Erythroblast (primary cell): ENCODE measurements at places on chromosomes 2 and 18.
A peak's percentile ranks its signal among the peaks of the same experiment; 100 is the strongest.

GRCh38 chr2:71277147-71277475 is 50.2 kb upstream of the PAIP2B start:
- no peak for DNase-seq

DNA sequence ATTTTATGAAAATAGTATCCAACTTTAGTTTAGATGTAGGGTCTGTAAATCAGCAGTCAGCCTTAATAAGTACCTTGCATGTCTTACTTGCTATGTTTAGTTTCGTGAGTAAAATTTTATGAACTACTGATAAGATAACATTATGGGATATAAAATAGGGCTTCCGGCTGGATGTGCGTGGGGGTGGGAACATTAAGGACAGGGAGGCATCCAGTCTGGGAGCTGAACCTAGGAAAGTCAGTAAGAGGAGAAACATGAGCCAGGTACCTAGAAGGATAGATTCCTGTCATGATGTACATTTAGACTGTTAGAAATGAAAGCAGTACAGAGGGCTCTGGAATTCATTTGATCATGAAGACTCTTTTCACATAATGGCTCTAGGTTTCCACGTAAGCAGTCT is 12.7 kb upstream of the KCNJ13 start:
- DNase-seq = no peak

- peak; percentile 29 for DNase-seq
Measured at GRCh38 chr2:127674241-127675209, 805 bp downstream of the LIMS2 start.

DNA sequence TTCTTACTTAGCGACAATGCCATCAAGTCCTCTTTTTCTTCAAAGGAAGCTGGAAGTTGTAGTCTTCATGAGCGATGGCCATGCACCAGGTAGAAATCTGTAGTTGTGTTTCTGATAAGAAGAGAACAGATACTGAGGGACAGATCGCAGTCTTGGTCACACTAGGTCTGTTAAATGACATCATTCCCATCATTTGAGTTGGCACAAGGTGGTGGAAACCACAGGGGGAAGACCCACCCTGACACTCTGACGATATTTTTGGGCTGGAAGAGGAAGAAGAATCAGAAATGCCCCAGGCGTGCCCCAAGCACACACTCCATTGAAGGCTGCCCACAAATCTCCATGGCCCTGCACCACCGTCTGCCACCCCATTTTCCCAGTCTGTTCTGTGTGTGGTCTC is 89.0 kb upstream of the BOD1L2 start:
- DNase-seq = no peak

DNA sequence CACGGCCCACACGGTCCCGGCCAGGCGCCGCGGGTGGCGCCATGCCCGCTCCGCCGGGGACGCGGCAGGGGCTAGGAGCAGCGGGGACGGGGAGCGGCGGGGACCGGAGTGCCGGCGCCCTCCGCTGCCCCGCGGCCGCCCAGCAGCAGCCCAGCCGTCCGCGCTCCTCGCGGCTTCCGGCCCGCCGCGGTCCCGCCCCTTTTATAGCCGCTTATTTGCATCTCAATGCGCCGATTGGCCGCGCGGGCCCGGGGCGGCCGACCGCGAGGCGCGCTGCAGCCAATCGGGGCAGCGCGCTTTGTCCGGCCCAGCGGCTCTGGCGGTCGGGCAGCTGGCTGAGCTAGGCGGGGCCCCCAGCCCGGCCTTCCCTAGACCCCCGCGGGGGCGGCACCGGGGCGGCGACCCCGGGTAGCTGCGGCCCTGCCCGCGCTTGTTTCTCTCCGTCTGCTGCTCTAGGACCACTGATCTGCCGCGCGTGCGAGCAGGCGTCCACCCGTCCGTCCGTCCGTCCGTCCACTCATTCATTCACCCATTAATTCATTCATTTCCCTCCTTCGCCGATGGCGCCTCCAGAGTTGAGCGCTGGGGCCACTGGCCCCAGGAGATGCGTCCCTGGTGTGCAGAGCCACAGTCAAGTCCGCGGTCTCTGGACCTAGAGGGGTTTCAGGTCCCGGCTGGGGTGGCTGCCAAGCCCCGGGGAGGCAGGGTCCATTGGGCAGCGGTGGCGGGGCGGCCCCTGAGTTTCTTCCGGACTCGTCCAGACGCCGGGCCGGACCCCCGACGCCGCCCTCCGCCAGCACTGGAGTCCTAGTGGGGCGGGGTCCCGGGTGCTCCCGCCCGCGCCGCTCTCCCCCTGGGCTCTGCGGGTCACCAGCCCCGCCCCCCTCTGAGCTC is at the start of gene HES6:
HES6 (minus strand) TSS at position 176 of the 894 bp plus-strand sequence; CDS start at position 43, 133 bp downstream.
- peak; percentile 96 for DNase-seq

- DNase-seq = no peak
Measured at GRCh38 chr2:119483896-119484718, 40.2 kb downstream of the SCTR start.

DNA sequence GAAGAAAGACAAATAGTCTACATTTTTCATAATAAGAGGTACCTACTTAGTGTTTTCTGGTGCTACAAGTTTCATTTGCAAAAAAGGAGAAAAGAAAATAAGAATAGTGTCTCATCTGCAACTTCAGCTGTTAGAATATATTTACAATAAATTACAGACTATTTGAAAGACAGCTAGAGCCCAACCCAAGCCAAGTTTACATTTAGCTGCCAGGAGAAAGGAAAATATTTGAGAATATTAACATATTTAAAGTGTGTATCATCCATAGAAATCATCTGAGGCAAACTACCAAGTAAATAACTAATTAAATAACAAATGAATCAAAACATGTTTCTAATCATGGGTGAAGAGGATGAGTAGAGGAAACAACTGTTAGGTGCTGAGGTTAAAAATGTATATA is 209.2 kb upstream of the ZSWIM2 start:
- no peak for DNase-seq

GRCh38 chr2:159030674-159031380 is 62.4 kb downstream of the TANC1 start:
- DNase-seq = peak; percentile 28

- no peak for DNase-seq
Measured at GRCh38 chr2:17182399-17182798, 335.8 kb downstream of the RAD51AP2 start.

GRCh38 chr18:62505669-62506494 is 16.9 kb upstream of the ZCCHC2 start:
- DNase-seq = peak; percentile 63

GRCh38 chr2:38315707-38316333 is 61.3 kb downstream of the ATL2 start:
- peak; percentile 78 for DNase-seq

DNA sequence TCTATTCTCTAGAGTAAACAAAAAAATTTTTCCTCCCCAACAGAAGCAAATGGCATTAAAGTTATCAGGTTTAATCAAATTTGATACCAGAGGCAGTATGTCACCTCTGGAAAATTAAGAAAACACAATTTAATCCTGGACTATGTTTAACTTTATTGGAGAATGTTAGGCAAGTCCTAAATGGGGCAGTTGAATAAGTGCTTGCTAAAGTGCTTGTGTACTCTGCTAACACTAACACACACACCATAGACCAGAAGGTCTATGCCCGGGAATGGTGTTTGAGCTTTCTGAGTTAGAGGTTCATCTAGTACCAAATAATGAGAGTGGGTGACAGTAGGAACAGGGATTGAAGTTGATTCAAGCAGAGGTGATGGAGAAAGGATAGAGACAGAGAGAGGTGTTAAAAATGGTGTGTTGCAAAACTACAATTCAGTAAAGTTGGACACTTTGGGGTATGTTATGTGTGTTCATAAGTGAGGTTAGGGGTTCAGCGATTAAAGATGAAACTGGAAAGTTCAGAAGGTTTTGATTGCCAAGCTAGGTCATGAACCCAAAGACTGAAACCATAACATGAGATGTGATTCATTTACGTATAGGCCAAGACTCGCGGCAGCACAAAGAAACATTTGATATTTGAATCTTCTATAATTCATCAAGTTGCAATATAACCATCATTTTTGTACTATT is 40.5 kb upstream of the PEX13 start:
- DNase-seq = no peak

DNA sequence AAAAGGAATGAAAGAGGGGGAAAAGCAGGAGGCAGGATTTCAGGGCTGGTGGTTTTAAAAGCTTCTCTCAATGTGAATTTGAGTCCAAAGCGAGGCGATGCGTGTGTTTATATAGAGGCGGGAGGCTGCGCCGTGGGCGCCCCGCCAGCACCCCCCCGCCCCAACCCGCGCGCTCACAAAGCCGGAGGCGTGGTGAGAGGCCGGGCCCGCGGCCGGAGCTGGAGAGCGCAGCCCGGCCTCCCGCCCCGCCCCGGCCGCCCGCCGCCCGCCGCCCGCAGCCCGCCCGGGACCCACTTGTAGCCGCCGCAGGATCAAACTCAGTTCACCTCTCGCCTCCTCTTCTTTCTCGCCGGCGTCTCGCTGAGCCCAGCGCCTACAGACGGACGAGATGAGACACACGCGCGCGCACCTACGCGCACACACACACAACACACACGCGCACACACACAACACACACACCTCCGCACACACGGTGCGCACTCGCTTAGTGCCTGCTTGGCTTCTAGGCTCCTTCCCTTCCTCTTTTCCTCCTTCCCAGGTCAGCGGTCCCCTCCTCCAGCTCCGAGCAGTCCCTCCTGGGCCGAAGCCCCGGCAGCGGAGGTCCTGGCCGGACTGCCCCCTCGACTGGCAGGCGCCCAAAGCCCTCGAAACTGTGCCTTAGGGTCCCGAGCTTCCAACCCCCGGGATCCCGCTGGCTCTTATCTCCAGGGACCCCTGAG is 1.3 kb upstream of the CYP26B1 start:
- DNase-seq = peak; percentile 34

DNA sequence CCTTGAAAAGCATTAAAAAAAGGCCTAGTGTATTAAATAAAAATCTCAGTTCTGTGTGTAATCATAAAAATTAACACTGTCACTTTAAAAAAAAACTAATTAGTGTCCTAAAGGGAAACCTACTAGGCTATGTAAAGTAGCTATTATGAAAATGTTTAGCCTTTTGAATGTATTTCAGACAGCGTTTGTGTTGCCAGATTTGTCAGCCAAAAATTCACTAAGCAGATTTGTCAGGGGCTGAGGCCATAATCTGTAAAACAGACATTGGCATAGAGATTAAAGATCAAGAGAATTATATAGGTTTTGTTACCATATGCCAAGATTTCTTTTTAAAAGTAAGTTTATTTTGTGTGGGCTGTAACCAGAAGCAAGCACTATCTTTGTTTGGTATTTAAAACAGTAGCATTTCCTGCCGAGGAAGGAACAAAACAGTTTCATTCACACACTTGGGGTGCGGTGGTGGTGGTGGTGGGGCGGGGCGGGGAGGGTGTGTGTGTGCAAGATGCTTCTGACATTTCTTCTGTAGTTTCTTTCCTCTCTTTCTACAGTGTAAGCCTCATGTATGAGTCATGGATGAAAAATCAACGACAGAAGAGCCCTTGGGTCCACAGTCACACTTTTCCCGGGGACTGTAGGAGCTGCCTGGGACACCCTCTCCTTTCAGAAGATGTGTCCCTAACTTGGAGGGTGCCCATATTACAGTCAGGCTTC is 328.5 kb upstream of the FANCL start:
- no peak for DNase-seq

DNA sequence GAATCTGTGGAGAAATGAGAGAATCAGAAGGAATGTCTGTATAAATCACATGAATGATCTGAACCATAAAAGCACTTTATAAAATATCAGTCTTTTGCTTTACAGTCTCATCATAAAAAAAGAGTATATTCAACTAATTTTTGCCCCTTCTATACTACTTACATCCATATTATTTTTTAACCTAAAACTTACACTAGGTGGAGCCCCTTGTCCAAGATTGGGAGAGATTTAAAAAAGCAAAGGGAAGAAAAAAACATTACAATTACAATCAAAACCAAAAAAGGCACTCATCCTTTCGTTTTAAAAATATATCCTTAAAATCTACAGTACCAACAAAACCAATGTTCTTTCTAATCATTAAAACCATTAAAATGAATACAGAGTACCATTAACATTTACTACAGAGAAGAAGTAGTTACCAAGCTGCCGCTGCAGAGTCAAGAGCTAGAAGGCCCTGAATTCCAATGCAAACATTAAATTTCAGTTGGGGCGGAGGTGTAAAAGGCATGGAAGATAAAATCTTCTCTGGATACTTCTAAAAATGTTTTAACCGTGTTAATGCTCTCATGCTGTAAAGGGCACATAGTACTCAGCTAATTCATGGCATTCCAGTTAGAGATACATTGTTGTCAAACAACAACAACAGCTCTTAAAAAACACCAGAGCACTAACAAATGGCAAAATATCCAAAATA is 56.7 kb upstream of the EPB41L3 start:
- DNase-seq = peak; percentile 6

GRCh38 chr18:72376256-72376655 is 167.9 kb downstream of the CBLN2 start:
- no peak for DNase-seq

- DNase-seq = no peak
Measured at GRCh38 chr2:234994438-234995321, 42.9 kb downstream of the SH3BP4 start.

DNA sequence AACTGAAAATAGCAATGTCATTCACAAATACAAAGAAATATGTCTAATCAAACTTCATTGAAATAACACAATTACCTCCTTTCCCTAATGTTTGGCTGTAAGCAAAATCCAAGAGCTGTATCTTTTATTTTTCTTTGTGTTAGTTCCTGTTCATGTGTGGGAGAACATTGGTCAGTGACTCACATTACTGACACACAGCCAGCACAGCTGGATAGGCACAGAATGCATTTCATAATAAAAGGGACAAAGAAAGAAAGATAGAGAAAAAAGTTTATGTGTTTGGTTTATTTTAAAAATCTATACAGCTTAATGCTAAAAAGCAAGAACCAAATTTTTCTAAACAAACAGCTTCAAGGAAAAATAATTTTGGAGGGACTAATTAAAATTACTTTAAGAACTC is 185.6 kb upstream of the COL3A1 start:
- no peak for DNase-seq

DNA sequence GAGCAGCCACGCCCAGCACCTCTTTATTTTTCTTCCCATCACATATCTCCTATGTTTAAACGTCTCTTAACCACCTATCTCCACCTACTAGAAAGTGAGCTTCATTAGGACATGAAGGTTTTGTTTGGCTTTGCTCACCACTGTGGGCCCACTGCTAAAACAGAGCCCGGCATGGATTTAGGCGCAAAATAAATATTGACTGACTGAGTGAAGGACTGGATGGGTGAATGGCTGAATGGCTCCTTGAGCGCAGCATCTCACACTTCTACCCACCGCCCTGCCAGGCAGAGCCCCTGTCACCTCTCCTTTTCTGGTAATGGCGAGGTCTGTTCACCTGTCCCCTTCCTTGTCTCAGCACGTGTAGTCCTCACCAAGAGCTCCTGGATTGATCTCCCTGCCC is 10.1 kb downstream of the CAPG start:
- DNase-seq = no peak

DNA sequence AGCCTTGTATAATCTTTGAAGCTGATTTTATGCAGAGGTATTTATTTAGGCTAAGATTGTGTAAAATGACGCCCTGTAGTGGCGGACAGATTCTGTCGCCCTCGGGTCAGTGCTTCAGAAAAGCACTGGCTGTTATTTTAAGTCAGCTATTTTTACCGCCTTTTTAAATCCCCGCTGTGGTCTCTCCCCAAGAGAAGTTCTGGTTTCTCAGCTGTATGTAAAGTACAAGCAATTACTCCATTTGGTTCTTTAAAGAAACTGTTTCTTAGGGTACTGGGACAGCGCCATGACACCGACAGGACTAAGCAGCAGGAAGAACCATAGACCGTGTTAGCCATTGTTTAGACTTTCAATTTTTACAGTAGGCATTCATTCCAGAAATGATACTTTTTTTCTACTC is 65.0 kb downstream of the UGGT1 start:
- DNase-seq = no peak
